Testis (tissue), 5 donors: ENCODE measurements at places on chromosomes 7 and 10.

DNA sequence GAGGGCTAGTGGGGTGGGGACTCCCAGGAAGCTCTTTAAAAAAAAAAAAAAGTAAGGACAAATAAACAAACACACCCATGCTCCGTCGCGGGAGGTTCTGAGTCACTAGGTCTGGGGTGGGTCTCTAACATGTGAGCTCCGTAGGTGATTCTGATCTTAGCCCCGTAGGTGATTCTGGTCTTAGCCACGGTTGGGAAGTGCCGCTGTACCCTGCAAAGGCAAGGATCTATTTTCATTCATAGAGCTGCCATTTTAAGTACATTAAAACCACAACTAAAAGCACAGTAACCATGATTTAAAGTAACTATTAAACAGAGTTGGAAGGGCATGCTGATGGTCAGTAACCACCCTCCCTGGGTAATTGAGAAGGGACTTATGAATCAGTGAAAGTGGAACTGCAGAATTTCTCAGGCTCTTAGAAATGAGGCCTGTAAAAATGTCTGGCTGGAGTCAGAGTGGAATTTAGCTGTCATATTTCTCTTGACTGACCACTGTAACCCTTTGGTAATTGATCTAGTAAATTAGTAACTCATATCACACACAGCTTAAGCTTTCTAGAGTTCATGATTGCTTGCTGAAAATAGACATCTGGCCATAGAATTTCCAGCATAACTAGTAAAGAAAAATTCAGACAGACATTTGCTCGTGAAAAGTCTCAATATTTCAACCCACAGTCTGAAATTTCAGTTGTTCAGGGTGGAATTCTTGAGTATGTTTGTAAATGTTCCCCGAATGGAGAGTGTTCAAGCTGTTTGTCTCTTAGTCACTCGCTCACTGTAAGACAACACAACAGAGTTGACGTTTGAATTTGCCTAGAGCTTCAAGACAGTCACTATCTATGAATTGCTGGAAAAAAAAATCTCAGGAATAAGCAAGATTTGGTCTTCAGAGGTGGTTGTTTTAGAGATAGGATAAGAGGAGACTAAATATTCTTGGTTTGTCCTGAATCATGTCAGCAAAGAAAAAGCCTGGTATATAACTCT lies 34.2 kb upstream of the TCF7L2 start:
- no peak for DNase-seq

- DNase-seq, result no peak
Observed at GRCh38 chr7:30114536-30115238, 20.1 kb upstream of the MTURN start.

DNA sequence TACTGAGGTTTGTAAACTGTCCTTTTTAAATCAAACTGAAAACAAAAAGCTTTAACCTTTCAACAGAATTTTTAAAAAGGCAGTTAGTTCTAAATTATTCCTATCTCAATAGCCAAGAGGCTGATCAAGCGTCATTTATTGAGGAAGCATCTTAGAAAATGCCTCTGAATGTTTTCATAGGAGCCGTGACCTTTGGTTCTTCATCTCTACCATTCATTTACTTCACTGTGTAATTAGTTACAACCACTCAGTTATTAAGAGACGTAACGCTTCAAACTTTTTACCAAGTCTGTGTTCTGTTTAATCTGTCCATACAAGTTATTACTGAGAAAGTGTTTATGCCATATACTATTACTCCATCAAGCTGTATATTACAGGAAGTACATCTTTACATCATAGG lies 107.4 kb upstream of the KMT2E start:
- no peak for DNase-seq

DNA sequence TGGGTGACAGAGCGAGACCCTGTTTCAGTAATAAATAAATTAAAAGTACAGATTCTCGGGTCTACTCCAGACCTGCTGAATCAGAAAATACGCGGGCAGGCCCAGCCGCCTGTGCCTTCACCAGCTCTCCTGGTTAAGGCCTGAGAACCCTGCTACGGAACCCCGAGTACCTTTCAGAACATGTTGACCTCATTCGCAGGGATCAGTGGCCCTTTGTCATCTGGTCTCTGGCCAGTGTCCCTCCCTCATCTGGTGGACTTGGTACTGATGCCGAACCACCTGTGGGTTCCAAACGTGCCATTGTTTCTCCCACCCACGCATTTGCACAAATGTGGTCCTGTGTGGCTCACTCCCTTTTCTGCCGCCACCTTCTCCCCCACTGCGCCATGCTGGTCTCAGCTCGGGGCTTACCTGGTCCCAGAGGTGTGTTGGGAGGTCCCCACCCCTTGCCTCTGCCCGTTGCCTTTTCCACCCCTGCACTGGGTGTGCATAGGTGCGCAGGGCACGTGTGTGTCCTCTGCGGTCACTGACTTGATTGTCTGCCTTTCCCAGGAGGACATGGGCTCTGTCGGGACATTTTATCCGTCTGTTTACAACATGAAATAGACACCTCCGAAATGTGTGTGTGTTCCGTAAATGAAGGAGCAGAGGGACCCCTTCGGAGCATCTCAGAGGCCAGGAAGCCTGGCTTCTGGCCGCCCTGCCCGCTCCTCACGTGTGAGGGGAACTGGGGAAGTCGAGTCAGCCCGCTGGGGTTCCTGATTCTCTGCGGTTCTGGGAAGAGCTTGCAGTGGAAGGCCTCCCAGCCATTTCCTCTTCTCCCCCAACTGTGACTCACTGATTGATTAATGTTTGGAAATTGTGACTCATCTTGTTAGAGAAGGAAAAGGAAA lies 135.2 kb downstream of the CUX1 start:
- DNase-seq, result no peak

- DNase-seq, result no peak
Observed at GRCh38 chr10:109200646-109201045, 722.7 kb downstream of the XPNPEP1 start.

- DNase-seq, result peak; percentile 7
Observed at GRCh38 chr7:99019523-99020412, 124.1 kb downstream of the SMURF1 start.

DNA sequence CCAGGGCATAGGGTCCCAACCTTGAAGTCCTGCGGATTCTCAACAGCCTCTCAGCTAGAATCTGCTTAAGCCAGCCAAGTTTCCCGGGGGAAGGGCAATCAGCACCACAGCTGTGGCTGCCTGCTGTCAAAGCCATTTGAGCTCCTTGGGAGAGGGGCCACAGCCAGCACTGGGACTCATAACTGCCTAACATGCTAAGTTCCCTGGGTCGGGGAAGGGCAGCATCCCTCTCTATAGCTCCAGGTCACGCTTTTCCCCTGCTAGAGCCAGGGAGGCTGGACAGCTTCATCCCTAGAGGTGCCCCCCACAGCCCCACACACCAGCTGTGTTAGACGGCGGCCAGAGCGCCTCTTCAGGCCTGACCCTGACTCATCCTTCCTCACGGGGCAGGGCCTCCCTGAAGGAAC lies 49.6 kb upstream of the PDE1C start:
- DNase-seq, result no peak

DNA sequence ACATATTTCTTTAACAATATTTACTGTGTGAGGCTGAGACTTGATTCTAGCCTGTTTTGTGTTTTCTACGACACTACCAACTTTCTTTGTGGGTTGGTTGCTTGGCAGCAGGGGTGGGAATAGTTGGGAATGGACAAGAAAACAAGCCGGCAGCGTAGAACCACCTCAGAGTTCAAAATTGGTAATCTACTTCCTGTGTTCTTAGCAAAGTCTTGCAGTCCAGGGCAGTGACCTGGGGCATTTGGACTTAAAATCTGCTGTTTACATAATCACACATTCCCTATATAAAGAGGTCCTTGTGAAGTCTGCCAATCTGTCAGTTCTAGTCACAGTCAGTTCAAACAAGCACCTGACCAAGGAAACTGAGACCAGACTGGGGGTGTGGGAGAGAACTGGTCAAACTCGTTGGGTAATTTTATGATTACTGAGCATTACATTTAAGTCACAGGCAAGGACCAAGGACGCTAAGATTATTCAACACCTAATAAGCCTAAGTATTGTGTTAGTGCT lies 167.9 kb downstream of the CPEB3 start:
- no peak for DNase-seq

GRCh38 chr10:46553238-46554049 lies 3.0 kb downstream of the GPRIN2 start:
- DNase-seq, result peak; percentile 14

GRCh38 chr7:25854608-25855497 lies 297.1 kb upstream of the NFE2L3 start:
- DNase-seq, result peak; percentile 90

DNA sequence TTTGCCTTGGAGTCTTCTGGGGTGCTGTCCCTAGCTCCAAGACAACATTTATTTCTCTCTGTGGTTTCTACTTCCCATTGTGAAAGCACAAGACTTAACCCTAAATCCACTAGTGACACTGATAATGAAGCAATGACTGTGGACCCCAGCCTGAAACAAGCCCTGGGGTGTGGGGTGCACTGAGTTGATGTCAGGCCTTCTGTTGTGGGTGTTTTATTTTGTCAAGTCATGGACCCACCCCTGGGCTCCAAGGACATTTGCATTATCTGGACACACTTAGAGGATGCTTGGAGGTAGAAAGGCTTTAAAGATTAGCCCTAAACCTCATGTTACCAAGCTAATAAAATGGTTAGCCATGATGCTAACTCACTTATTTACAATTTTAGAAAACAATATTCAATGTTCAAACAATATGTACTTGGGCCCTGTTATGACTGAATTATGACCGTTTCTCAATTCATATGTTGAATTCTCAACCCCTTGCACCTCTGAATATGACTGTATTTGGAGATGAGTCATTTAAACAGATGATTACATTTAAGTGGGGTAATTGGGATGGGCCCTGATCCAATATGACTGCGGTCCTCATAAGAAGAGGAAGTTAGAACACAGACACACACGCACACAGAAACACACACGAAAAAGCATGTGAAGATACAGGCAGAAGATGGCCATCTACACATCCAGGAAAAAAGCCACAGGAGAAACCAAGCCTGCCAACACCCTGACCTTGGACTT lies 137.2 kb upstream of the IGFBP3 start:
- no peak for DNase-seq

- DNase-seq, result peak; percentile 57
Observed at GRCh38 chr7:43954524-43955228, 28.4 kb downstream of the UBE2D4 start.

GRCh38 chr7:52479990-52480389 lies 555.4 kb upstream of the POM121L12 start:
- no peak for DNase-seq

GRCh38 chr7:93838966-93839365 lies 51.6 kb downstream of the TFPI2 start:
- no peak for DNase-seq

- DNase-seq, result no peak
Observed at GRCh38 chr7:23369100-23369499, 70.0 kb downstream of the MALSU1 start.

DNA sequence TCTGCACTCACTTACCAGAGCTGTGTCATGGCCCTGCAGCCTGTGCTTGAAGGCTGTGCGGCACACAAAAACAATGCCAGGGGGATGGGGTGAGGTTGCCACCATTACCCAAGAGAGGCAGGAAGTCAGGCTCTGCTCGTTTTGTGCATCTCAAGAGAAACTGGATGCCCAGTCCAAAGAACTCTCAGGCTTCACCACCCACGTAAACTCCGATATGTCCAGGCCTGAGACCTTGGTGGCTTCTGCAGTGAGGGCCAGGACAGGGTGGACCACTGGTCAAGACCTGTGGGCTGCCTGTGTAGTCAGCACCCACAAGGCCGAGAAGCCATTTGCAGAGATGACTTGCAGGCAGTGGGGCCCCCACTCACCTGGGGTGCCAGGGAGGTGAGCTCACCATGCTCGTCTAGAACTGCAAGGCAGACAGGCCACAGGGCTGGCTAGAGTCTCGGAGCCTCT lies 54.7 kb upstream of the EBF3 start:
- no peak for DNase-seq

- DNase-seq, result no peak
Observed at GRCh38 chr10:91034042-91034441, 113.2 kb upstream of the ANKRD1 start.

- DNase-seq, result no peak
Observed at GRCh38 chr7:18287482-18287881, 208.1 kb upstream of the HDAC9 start.

DNA sequence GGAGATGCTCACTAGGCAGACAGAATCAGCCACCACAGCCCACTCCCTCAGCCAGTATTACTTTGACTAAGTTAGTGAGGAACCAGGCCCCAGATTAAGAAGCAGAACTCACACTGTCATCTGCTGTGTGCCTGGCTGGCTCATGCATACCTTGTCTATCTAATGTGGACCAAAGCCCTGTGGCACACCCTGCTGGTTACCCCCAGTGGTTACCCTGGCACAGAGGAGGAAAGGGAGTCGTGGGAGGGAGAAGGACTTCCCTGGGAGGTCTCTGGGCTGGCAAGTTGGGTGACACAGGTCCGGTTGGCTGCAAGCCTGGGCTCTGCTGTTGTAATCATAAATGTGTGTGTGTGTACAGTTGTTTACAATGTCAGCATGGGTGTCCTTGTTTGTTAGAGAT lies 7.5 kb upstream of the SH2D4B start:
- no peak for DNase-seq

GRCh38 chr10:30313579-30314350 lies 35.3 kb downstream of the MTPAP start:
- DNase-seq, result no peak

- DNase-seq, result no peak
Observed at GRCh38 chr7:157694376-157694665, 357.5 kb downstream of the DNAJB6 start.

DNA sequence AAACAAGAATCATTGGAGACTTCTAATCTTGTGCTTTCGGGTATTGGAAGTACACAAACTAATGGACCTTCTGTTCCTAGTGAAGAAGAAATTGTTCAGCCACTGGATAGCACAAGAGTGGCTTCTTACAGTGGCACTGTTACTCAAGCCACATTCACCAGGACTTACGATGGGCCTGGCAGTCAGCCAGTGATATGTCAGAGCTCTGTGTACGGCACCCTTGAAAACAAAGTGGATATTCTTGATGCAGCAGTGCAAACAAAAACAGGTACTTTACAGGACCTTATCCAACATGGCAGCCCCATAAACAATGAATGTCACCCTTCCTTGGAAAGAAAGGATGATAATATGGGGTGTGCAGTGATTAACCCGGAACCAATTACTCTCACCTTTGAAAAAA lies 61.6 kb downstream of the TASOR2 start:
- no peak for DNase-seq

DNA sequence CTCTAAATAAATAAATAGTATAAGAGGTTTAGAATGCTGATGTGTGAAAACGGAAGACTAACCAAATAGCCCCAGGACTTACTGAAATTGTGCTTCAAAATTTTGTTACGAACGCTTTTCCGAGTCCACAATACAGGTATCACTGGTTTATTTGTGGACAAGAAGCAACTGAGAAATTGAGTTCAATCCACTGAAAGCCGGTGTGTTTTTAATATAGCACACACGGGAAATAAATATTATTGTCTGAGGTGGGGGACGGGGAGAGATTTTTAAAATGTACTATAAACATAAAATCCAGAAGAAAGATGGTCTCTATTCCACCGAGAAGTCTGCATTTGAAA lies 598 bp downstream of the SLC16A12 start:
- DNase-seq, result no peak

GRCh38 chr10:58322072-58322834 lies 12.6 kb upstream of the UBE2D1 start:
- DNase-seq, result no peak

DNA sequence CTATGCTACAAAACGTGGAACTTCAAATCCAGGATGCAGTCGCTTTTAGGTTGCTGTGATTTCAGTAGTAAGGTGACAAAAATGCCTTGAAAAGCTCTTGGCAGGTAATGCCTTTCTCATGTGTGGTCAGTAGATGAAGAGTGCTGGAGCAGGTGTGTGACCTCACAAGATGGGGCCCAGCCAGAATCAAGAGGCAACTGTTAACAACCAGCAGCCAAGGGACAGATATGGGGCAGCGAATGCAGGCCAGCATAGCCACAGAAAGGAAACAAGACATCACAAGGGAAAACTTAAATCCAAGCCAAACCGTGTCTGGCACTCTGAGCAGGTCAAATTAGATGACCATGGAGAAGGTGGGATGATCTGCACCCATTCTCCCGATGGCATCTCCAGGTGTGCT lies 12.3 kb downstream of the HUS1 start:
- DNase-seq, result no peak
